ENCODE measurements at places on chromosomes 12 and 14.
A peak's percentile ranks its signal among the peaks of the same experiment; 100 is the strongest.

DNA sequence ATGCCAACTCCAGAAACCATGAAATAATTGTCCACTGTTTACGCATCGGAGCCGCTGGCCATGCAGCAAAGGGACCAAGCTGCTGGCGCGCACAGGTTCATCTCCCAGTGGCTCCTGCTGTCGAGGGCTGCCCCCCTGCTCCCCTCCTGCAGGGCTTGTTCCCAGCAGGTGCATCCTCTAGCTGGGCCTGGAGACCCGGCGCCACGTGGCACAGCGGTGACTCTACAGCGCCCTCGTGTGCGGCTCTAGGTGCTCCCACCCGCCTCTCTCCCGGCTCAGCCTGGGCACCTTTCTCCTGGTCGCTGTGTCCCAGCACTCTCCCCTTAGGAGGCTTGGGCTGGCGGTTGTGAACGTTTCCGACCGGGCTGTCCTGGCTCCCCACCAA, 37.5 kb upstream of the INF2 start:
- DNase-seq, result no peak

- no peak for DNase-seq
Observed at GRCh38 chr14:52494444-52494843, 57.9 kb downstream of the TXNDC16 start.

DNA sequence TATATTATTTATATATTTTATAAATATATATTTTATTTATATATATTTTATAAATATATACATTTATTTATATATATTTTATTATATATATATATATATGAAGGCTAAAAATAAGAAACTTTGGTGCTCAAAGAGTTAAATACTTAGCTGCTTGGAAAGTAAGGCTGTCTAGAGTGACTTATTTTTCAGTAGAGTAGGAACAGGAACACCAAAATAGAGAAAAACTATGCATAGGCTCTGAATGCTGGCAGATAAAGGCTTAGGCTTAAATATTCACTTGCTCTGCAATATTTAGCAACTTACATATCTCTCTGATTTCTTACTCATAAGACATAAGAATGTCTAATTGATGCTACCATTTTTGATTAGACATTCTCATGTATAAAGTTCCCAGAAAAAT, 991.2 kb downstream of the VRK1 start:
- no peak for DNase-seq

DNA sequence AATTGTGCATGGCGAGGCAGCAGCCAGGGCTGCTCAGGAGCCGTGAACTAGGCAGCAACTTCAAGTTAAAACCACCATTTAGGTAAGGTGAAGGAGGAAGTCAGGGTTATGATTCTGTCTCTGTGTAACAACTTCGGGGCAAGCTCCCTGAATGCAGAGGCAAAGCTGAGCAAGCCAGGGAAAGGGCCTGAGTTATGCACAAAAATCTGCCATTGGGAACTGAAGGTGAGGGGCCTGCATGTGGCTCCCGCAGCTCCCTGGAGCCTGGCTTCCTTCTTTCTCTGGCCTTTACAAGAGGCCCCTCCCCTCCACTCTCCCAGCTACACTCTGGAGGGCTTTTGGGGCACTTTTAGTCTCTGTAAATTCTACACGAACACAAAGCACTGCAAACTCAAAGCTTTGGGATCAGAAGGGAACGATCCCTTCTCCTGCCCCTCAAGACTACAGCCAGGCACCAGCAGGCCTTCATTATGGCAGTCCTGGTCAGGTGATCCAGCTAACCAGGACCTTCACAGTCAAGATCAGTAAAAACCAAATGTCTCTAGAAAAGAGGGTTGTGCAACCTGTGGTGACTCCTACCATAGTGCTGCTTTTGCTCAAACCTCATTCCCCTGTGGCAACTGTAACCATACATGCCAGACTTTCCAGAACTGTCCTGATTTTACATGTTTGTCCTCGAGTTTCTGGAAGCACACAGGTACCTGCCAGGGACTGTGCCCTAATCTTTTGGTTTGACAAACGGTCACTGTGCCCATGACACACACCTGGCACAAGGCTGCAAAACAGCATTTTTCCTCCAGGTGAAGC, 67.2 kb upstream of the PTGR2 start:
- DNase-seq, result no peak

DNA sequence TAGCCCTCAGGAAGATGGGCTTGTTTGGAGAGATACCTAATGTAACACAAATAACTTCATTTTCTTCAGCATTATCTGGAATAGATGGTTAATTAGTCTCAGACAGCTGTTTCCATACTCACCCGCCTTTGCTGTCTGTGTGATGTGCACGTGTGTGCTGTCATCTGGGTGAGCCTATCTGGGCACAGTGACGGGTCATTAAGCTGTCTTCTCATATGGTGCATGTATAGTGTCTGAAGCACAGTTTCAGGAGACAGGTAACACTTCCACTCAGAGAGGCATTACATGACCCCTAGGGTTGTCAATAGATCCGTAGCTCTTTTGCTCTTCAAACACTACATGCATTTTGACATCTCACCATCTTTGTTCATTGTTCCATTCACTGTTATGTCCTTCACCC, 493.3 kb downstream of the APAF1 start:
- no peak for DNase-seq

- no peak for DNase-seq
Observed at GRCh38 chr12:48305190-48305589, 45.5 kb downstream of the ZNF641 start.

DNA sequence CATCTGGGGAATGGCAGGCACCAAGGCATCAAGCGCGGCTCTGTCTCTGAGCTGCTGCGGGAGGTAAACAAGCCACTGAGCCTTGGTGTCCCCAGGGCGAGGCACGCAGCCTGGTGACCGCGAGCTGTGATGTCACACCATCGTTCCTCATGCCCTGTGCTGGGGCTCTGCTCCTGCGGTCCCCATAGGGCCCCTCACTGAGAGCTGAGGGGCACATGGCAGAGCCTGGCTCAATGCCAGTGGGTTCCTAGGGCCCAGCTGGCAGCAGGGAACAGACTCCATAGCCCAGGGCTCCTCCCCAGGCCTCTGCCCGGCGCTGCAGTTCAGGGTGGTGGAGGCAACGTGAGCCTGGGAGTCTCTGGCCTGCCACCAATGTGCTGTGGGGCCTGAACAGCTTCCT, 22.6 kb downstream of the CHGA start:
- no peak for DNase-seq

- no peak for DNase-seq
Observed at GRCh38 chr12:77521508-77522115, 309.1 kb upstream of the NAV3 start.

- no peak for DNase-seq
Observed at GRCh38 chr12:29735604-29736003, 48.1 kb downstream of the TMTC1 start.

DNA sequence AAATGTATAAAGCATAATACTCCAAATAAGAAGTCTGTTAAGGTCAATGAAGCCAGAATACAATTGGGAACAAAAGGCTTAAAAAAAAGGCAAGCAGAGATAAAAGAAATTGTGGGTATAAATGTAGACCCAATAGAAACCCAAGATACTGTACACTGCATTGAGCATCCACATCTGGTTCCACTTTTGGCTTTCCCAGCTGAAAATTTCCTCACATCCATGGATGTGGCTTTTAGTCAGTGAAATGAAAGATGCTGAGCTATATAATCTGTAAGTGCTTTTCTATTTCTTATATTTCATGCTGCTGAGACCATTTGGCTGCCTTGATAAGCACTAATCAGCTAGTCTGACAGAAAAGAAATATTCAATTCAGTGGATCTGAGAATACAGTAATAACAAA, 83.5 kb downstream of the PTPRR start:
- DNase-seq, result no peak

DNA sequence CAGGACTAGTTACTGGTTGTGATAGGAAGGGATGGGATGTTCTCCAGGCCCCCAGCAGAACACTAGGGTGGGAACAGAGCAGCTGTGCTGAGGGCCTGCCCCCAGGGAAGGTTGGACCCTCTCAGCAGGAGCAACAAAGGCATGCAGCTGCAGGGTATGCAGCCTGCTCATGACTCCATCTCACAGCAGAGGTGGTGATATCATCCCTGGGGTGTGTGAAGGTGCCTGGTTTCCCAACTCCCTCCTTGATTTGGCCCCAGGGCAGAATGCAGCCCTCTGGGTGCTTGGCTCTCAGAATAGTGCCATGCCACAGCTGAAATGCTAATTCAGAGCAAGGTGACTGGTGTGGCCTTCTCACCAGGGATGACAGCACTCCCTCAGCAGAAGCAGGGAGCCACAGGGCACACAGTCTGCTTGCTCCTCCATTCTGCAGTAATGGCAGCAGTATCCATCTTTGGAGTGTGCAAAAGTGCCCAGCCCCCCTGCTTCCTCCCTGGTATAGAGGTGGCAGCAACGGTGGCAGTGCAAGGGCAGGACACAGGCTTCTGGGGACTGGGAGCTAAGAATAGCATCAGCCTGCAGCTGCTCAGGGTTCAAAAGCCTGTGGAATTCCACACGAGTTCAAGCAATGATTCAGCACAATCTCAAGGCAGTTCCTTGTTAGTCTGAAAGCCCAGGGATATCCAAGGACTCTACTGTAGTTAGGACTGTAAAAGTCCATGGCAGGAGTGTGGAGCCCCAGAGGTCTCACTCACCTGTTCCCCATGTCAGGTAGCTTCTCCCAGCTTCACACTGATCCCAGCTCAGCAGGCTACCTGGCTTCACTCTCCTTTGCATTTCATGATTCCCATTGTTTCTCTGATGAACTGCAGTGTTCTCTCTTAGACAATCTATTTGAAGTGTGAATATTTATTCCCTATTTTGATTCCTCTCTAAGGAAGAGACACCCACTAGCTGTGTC, 298.1 kb upstream of the FOXG1 start:
- DNase-seq, result no peak

- no peak for DNase-seq
Observed at GRCh38 chr14:103279142-103280025, 54.7 kb upstream of the EIF5 start.

DNA sequence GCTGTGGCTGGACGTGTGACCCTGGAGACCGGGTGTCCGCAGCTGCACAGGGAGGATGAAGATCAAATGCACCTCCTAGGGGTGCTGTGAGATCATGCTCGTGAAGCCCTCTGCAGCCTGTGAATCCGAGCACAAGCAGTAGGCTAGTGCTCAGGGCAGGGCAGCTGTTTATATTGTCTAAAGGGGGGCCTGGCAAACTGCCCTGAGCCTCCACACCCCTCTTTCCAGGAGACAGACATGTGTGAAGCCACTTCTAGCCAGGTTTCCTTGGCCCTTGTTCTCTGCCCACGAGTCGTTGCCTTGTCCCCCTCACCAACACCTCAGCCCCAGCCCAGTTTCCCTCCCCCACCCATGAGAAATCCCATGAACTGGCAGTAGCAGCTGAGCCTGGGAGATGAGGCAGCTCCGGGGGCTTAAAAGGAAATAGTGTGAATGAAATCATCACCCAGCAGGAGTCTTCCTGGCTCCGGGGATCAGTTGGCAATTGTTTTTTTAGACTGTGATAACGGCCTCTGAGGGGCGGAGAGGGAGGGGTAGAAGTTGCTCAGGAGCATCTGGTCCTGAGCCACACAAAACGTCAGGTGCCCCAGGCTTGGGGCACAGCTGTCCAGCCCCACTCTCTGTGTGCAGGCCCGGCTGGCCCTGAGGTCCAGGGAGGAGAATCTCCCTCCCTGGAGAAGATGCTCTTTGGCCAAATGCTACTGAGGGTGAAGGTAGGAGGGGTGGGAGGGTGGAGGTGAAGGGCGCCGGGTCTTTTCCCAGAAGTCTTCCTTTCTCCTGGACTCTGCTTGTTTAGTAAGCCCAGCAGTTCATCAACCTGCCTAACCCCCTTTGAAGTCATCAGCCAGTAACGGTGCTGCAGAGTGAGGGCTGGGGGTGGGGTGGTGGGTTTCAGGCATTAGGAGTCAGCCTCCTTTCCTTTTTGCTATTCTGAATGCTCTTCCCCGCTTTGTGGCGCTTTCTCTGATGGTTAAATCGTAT, 4.0 kb downstream of the FGF6 start:
- no peak for DNase-seq

- DNase-seq, result no peak
Observed at GRCh38 chr12:80864046-80864735, 73.5 kb downstream of the LIN7A start.

GRCh38 chr12:82862876-82863649, 176.4 kb downstream of the TMTC2 start:
- no peak for DNase-seq

DNA sequence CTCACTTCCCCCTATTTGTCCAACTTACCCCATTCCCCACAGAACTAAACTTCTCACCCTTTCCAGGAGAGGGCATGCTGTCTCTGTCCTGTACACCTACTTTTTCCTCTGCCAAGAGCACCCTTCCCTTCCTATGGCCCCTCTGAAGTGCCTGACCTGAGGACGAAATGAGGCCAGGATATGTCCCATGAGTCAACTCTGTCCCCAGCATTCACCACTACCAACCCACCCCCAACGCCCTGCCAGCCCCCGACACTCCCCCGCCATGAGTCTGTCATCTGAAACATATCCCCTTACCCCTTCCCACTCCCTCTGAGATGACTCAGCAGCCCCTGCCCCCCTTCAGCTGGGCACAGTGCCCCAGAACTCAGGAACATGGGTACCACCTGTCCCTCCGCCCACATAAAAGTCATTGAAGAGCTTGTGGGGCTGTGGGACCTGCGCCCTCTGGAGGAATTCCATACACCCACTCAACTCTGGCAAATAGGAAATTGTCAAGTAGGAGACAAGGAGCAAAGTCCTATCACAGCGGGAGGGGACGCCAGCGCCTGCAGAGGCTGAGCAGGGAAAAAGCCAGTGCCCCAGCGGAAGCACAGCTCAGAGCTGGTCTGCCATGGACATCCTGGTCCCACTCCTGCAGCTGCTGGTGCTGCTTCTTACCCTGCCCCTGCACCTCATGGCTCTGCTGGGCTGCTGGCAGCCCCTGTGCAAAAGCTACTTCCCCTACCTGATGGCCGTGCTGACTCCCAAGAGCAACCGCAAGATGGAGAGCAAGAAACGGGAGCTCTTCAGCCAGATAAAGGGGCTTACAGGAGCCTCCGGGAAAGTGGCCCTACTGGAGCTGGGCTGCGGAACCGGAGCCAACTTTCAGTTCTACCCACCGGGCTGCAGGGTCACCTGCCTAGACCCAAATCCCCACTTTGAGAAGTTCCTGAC, 26.3 kb downstream of the ITGA7 start:
- no peak for DNase-seq

- no peak for DNase-seq
Observed at GRCh38 chr12:3677609-3678008, 75.3 kb downstream of the CRACR2A start.

GRCh38 chr12:72256725-72257124, 15.4 kb upstream of the TRHDE start:
- DNase-seq, result no peak

DNA sequence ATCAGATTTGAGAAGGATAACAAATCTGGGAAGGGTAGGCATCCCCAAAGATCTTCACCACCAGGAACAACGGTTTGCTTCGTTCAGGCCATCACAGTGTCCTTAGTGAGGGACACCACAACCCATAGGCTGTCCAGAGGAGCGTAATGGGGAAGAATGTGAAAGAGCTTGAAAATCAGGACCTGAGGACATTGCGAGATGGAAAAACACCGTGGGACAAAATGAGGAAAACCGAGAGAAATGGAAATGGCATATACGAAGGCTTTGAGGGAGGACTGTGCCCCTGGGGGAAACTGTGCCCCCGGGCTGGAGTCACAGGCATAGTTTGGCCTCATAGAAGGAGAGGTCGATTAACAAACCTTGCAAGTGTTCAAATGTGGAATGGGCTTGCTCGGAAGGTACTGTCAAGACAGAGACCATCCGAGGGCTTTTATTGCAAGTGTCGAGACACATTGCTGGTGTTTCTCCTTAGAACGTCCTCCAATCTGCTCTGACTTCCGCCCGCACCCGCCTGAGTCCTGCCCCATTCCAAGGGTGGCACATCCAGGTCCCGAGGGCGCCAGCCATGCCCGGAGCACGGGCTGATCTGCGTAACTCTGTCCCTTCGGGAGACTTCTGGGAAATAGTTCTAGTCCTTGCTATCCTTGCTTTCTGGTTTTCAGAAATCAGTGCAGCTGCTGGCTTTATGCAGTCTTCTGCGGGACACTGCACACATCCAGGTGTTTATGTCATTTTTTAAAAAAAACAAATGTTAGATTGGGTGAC, 885 bp upstream of the PALS1 start:
- DNase-seq, result peak; percentile 8

Data from stimulated activated CD4-positive, alpha-beta T cell treated with anti-CD3 and anti-CD28 coated beads, Interleukin-4, amount 100 ng/mL, for 4 hours (primary cell).